CD4-positive, alpha-beta T cell treated with Interleukin-17A for 1 hour (primary cell): ENCODE measurements at places on chromosomes 4 and X.

DNA sequence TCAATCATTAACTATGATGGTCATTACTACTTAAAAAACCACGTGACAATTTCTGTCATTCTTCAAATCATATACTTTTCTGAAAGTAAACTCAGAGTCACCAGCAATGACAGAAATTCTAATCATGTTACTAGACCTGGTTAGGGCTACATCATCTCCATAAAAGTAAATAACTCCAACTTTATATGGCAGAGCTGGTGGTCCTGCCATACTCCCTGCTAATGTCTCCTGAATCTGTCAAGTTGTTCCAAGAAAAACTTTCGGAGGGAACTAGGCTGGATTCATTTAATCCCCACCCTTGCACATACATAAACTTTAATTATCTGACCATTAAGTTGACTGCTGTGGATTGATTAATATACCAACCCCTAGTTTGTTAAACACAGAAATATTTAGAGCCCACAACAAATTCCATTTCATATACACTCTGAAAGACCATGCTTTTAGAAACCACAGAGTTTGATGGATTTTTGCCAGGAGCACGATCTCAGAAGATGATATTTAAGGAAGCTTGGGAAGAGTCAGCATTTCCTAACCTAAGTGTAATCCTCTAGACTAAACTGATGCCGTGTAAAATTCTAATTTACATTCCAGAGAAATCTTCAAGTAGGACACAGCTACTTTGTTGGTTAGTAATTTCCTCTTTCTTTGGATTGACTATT, 577.0 kb downstream of the FAT4 start:
- no peak for DNase-seq

DNA sequence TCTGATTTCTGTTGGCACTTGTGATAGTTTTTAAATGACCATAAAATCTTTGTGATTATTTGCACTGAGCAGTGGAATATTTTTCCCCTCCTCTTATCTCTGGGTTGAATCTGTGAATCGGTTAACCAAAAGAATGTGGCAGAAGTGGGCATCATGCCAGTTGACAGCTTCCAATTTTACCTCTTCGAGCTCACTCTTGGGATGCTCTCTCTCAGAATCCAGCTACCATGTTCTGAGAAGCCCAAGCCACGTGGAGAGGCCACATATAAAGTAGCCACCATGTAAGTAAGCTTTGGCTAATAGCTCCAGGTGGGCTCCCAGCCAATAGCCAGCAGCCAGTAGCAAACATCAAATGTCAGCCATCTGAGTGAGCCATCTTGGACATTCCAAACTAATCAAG, 12.9 kb upstream of the WDR19 start:
- no peak for DNase-seq

DNA sequence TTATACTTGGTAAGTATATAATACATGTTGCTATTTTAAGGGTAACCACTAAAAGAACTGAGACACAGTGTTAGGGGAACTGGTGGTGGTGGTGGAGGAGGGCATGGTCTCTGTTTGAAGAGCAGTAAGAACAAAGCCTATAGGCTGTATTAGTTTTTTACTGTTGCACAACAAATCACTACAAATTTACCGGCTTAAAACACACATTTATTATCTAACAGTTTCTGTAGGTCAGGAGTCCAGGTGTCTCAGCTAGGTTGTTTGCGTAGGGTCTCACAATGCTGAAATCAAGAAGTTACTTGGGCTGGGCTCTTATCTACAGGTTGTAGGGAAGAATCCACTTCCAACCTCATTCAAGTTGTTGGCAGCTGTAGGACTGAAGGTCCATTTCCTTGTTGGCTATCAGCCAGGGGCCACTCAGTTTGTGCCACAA, 52.6 kb downstream of the CASK start:
- DNase-seq, result no peak

DNA sequence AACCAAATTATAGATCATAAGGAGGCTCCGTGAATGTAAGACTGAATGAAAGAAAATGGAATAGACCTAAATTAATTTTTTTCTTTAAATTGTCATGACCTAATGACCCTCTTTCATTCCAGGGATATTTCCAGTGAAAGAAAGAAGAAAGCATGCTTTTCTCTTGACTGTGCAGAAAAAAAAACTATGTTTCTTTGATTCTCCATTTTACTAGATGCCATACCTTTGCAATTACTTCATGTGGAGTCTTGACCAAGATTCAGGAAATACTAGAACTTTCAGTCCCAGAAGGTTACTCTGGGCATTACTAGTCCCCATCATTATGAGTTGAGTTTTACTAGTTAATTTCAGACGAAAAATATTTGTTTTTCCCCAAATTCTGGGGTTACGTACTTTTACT, 6.4 kb upstream of the COMMD8 start:
- no peak for DNase-seq

DNA sequence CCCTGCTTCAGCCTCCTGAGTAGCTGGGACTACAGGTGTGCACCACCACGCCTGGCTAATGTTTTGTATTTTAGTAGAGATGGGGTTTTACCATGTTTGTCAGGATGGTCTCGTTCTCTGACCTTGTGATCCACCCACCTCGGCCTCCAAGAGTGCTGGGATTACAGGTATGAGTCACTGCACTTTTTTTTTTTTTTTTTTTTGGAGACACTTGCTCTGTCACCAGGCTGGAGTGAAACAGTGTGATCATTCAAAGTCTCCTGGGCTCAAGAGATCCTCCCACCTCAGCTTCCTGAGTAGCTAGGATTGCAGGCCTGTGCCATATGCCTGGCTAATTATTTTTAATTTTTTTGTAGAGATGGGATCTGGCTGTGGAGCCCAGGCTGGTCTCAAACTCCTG, 338.8 kb downstream of the PPP3CA start:
- no peak for DNase-seq
